ENCODE measurements at places on chromosomes 1 and 21.

DNA sequence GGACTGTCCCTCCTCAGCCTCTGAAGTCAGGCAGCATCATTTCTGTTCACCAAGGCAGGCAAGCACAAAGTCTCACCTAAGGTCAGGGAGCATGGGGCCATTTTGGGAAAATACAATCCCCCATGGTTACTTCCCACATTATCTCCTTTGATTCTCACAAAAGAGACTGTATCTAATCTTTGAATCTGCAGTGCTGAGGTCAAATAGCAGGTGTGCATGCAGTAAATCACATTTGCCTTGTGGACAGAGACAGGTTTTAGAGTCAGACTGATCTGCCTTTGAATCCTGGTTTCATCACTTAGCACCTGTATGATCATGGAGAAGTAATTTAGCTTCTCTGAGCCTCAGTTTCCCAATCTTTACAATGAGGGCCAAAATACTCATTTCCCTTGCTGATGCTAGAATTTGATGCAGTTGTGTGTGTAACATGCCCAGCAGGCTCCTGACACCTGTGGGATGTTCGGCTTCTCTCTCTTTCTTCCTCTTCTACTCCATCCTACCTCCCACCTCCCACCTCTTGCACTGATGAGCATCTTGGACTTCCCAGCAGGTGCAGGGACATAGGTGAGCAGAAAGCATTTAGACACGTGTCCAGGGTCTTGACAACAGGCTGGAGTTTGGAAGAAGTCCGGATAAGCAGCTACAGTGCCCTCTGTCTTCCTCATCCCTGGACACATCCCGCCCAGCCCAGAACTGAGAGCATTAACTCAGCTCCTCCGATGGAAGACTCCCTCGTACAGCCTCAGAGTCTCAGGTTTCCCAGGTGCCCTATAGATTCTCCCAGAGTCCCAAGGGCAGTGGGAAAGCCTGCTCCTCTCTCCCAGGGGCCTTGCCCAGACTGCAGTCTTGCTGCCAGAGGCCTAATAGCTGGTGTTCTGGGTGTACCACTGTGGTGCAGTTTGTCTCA, 18.9 kb downstream of the NENF start:
- DNase-seq = no peak

GRCh38 chr1:173532237-173532636, 55.1 kb downstream of the PRDX6 start:
- DNase-seq = no peak

GRCh38 chr1:11521582-11522399, 42.8 kb downstream of the DISP3 start:
- DNase-seq = no peak

DNA sequence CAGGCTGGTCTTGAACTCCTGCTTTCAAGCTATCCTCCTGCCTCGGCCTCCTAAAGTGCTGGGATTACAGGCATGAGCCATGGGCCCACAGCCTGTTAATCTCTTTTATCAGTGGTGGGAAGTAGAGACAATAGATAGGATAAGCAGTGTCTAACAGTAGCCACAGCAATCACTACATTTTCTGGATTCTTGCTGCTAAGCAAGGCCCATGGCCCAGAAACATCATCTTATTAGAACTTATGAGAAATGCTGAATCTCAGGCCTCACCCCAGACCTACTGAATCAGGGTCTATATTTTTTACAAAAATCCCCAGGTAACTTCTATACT, 29.7 kb downstream of the IGFN1 start:
- no peak for DNase-seq

DNA sequence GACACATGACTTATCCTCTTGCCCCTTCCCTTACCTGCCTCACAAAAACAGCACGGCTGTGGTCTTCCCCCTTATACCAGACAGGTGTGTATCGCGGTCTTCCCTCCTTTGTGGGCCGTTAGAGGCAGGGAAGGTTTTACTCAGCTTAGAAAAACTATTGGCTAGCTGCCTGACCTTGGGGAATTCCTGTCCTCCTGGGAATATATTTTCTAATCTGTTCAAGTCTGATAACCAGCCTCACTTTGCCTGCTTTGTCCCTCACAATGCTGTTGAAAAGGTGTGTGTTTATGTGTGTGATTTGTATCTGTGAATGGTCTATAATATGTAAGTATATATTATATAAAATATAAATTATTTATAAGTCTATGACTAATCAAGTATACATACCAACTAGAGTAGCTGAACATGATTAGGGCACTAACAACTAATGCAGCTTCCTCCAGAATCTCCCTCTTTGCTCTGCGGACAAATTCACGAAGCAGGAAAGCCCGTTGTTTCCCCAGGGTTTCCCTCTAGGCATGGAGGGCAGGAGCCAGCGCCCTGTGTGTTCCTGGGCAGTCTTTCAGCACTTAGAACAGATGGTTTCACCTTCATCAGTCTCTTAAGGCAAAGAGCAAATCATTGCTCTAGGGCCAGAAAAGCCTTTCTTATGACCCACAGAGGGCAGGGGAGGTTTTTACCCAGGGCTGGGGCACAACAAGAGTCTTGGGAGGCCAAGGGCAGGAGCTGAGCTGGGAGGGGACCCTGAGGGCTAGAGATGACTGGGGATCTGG, 25.6 kb downstream of the SLC26A9 start:
- no peak for DNase-seq

DNA sequence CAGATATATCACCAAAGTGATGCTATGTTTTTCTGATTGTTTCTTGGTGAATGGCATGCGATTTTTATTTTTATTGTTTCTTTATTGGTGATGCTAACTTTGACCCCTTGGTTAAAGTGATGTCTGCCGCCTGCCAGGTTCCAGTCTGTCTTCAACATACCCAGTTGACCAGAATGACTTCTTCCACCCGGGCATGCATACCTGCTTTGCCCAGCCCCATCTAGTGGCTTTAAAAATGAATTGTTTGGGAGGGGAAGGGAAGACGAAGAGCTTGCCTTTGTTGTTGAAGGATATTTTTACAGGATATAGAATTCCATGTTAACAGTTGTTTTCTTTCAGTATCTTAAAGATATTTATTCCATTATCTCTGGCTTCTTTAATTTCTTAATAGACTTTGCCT, 65.1 kb downstream of the ATG4C start:
- DNase-seq = no peak

GRCh38 chr1:22791831-22792347, 81.2 kb downstream of the EPHB2 start:
- DNase-seq = no peak

- DNase-seq = no peak
Measured at GRCh38 chr1:29238620-29239002, 2.3 kb downstream of the PTPRU start.

- DNase-seq = no peak
Measured at GRCh38 chr1:51157395-51157794, 55.4 kb downstream of the C1orf185 start.

GRCh38 chr1:58011978-58012377, 534.5 kb downstream of the OMA1 start:
- DNase-seq = no peak

DNA sequence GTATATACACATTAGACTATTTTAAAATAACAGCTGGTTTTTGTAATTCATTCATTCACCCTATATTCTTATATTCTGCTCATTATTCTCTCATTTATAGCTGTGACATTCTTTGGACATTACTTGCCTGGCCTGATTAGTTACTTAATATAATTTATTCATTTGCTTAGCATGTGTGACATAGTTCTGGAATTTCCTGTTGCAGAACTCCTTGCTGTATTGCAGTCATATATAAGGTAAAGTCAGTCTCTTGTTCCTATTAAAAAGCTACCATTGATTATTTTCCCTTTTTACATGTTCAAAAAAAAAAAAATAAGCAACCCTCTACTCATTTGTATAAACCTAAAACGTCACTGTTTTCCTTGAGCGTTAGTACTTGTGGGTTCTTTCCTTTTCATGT, 23.9 kb downstream of the GNAT2 start:
- DNase-seq = no peak

- DNase-seq = no peak
Measured at GRCh38 chr1:106178791-106179190, 877.7 kb upstream of the PRMT6 start.

DNA sequence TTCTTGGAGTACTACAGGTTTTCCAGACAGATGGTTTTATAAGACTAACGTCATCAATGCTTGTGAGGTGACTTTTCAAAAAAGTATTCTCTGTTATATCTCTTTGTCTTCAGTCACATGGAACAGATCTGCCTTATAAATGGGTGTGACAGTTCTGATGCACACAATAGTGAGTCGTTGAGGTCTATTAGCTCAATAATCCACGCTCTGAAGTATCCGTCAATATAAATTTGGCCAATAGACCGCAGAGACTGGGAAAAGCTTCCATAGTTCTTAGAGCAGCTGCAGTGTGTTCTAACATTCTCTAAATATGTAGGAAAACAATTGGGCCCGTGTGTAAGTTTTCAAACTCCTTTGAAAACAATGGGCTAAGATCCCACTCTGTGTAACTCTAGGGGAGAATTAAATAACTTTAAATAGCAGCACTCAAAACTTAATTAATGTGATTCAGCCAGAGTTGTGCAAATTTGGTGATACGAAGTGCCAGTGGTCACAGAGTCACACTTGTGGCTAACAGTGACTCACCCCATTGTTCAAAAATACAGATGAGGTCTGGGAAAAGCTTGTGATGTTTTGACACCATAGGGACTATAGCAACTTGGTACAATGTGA, 316.0 kb downstream of the LMO4 start:
- DNase-seq = no peak

GRCh38 chr1:103283841-103284669, 175.7 kb upstream of the COL11A1 start:
- DNase-seq = no peak

GRCh38 chr1:84013708-84014107, 14.8 kb upstream of the TTLL7 start:
- DNase-seq = no peak

DNA sequence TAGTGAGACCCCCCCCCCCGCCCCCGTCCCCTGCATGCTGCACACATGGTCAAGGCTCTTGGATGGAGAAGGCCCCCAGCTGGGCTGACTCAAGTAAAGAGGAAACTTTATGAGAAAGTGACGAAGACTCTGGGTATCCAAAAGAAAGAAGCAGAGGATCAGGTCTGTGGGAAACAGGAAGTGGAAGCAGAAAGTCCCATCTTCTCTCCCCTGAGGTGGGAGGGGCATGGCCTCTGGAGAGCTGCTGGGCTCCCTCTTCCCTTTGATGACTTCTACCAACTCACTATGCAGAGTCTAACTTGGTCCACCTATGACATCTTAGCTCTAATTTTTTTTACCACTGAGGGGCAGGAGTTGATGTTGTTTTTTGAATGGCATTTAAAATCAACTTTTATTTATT, 42.7 kb upstream of the LIN9 start:
- DNase-seq = no peak

DNA sequence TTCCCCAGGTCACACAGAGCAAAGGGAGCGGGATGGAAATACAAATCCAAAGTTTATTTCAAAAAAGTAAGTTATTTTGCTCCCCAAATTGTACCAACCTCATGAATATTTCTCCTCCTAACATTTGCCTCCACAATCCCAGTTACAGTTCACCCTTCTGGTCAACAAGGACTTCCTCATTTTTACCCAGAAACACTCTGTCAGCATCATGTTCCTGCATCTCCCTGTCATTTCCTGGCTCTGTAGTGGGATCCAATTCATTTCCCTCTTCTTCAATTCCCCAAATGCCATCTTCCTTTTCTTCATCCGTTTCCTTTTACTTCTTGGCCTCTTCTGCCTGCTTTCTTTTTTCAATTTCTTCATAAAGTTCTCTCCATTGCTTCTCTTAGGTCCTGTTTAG, 32.0 kb upstream of the EPS15 start:
- no peak for DNase-seq

DNA sequence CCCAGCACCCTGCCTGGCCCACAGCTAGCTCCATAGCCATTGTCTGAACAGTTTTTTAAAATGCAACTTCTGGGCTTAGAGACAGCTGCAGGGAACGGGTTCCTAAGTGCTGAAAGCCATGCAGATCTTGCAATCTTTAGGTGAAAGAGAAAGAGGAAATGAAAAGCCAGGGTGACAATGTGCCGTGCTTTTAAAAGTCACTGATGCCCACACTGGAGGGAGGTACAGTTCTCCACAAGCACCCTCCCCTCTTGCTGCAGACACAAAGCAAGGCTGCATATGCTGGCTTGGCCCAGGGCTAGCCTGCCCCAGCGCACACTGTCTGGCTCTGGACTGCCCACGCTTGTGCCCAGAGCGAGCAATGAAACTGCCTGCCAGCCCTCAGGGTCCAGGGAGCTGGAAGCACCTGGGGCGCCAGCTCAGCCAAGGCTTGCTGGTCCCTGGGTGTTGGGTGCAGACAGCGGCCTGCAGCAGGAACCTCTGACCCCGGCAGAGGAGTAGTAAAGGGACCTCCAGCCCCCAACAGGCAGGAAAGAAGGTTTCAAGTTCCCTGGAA, 70.4 kb downstream of the AJAP1 start:
- no peak for DNase-seq

DNA sequence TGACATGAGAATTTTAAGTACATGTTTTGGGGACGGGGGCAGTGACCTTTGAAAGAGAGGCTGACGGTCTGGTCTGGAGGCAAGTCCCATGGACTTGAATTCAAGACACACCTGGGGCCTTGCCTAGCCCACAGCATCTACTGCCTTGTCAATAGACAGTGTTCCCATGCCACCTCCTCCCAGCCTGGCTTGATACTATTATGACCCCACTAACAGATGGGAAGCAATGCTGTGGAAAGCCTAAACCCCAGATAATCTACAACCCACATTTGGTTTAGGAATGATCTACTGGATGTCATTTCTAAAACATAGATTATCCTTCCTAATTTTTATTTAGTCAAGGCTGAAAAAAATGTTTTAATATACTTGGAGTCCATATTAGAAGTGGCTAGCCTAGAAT, 17.8 kb upstream of the NFASC start:
- DNase-seq = no peak

- DNase-seq = no peak
Measured at GRCh38 chr1:81226603-81226928, 574.2 kb upstream of the ADGRL2 start.

DNA sequence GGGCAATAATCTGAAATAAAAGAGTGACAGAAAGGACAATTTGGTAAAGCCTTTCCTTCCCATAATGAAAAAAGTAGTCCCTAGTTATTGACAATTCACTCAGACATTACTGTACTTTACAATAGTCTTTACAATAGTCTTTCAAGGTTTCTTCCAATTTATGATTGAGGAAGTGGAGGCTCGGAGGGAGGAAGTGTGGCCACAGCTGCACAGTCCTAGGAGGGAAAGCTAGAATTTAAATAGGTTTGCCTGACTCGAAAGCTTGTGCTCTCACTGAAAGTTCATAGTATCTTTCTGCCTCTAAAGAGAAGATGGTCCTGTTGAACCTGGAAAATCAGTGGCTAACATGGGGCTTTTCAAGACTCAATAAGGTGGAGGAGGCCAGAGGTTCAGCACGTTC, 203.2 kb downstream of the SDCCAG8 start:
- no peak for DNase-seq

GRCh38 chr1:193706766-193707165, 520.4 kb upstream of the B3GALT2 start:
- no peak for DNase-seq

Measured in activated CD4-positive, alpha-beta T cell treated with anti-CD3 and anti-CD28 coated beads, Interleukin-2, Interleukin-4, amounts not matched to agents 100 ng/mL and 50 ng/mL, durations not matched to agents 16 hours and 8 hours (primary cell).